Activated B cell treated with CpG ODN at 0.5 μM for 24 hours (primary cell): ENCODE measurements at places on chromosomes 11 and 22. TPM values are rescaled to one million over a fixed set of nuclear protein-coding genes. Genes with fewer than 3 reads are reported as not detected.
A peak's percentile ranks its signal among the peaks of the same experiment; 100 is the strongest.

The SLC37A2 gene
- 21.3 and 27.5 TPM in 2 replicates for total RNA-seq

The BIRC3 gene
- total RNA-seq: 236 and 270 TPM in 2 replicates

GRCh38 chr11:16356057-16356760, at the start of gene SOX6:
SOX6 (minus strand) TSS chr11:16356546; CDS start chr11:16341248, 15,298 bp downstream.
- no peak for DNase-seq

DNA sequence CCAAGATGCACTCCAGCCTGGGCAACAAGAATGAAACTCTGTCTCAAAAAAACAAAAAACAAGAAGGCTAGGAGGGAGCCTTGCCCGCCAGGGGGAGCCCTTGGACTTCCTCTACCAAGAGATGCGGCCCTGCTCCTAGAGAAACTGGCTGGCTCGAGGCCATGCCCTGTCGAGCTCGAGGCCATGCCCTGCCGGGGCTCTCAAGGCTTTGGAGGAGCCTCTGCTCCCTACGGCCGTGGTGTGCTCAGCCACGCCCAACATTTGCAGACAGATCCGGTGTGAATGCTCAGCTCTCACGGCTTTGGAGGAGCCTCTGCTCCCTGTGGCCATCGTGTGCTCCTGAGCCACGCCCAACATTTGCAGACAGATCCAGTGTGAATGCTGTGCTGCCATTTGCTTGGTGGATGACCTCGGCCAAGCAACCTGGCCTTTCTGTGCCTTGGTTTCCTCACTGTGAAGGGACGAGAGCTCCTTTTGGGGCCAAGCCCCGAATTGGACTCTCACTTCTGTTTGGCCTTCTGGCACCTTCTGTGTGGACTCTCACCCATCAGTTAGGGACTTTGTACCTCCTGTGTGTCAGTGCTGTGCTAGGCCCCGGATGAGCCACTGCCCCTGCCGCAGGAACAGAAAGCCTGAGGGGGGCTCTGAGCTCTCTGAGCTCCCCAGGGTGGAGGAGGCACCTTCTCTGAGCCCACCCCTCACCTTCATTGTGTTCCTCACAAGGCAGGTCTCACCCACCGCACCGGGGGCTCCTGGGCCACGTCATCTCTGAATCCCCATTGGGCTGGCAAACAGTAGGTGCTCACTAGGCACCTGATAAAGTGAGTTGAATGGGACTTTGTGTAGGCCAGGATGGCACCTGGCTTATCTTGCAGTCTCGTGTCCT, 14.1 kb downstream of the C11orf24 start:
- DNase-seq: peak; percentile 90

DNA sequence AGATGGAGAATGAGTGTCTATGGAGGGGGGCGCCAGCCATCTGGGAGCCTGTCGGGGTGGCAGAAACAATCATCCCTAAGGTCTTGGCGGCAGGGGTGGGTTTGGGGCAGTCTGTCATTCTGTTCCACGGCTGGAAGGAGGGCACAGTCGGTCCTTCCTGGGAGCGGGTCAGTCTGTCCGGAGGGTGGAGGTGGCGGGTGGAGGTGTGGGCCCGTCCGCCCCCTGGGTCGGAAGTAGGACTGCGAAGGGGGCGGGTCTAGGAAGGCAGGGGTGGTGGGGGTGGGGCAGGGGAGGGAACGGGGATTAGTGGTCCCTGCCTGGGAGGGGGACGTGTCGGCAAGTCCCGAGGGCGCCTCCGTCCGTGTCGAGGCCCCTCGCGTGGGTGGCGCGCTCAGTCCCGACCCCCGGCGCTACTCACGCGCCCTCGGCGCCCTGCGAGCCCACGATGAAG, 461 bp downstream of the TBC1D10A start:
- no peak for DNase-seq

DNA sequence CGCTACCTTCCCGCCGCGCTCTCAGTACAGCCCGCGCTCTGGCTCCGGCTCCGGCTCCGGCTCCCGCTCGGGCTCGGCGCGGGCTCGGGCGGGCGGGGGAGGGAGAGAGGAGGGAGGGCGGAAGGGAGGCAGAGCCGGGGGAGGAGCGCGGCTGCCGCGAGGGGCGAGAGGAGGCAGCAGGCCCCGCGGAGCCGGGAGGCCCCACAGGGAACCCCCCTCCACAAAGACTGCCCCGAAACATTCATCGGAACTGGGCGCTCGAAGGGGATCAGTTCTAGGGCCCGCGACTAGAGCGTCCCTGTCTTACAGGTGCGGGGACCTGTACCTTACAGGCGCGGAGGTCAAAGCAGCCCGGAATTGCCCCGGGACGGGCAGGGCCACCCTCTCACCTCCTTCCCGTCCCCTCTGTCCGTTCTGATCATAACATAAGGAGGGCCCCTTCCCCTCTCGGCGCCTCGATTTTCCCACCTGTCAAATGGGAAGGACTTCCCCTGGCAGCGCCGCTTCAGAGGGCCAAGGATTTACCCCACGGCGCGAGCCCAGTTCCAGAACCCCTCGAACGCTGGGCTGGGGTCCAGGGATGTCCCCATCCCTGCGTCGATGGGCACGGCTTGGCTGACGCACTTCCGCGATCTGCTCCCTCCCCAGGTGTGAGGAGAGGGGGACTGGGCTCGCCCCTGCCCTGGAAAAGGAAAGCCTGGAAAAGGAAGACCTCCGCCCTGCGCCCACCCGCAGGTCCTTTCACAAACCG, at the start of gene SHISA8:
Gene SHISA8, minus strand, starts transcription at position 40 of the 751 bp plus-strand sequence. CDS start 407 bp downstream, outside the sequence.
- peak; percentile 66 for DNase-seq

DNA sequence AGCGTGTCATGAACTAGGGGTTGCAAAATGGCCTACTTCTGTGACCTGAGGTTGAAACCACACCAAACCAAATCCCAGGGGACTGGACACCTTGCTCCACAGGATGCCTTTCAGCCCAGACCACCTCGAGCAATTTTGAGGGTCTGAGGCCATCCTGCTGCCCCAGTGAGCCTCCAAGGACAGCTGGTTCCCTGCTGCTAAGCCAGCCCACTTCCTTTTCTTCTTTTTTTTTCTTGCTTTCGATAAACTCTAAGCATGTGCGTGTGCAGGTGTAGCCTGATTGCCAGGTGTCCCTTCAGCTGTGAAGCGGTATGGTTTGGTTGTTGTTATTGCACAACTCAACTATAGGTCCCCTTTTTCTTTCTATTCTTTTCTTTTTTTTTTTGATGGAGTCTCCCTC, 2.7 kb downstream of the CRYBB1 start:
- DNase-seq: no peak

GRCh38 chr11:65615950-65616574, 486 bp downstream of the PCNX3 start:
- DNase-seq: no peak

The MYBPC3 gene
- 0.46 and 0.69 TPM in 2 replicates for total RNA-seq

- no peak for DNase-seq
Measured at GRCh38 chr11:118783724-118784495, 7.1 kb downstream of the DDX6 start.

The B3GAT1 gene
- total RNA-seq: not detected in 2 replicates

- DNase-seq: no peak
Measured at GRCh38 chr22:32843300-32843699, 41.8 kb downstream of the TIMP3 start.

DNA sequence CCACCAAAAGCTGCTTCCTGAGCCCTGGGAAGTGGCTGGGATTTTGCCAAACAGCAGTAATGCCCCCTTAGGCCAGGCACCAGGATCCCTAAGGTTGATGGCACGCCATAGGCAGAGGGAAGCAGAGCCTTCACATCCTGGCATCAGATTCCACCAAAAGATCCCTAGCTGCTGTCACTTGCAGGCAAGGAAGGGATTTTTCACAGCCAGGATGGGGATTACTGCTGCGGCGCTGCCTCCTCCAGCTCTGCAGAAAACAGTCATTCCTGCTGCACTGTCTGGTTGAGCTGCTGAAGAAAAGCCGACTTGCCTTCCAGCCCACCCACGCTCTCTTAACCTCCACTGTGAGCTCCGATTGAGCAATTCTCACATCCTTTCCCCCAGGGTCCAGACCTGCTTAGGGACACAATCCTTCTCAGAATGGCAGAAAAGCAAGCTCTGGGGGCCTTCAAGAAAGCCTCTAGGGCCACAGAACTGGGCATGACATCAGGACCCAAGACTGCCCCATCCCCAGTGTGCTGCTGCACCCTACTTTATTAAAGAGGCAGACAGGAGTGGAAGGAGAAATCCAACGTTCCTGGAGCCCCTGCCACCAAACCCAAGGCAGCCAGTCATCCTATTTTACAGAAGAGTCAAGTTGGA, 19.9 kb downstream of the SYN3 start:
- DNase-seq: no peak

DNA sequence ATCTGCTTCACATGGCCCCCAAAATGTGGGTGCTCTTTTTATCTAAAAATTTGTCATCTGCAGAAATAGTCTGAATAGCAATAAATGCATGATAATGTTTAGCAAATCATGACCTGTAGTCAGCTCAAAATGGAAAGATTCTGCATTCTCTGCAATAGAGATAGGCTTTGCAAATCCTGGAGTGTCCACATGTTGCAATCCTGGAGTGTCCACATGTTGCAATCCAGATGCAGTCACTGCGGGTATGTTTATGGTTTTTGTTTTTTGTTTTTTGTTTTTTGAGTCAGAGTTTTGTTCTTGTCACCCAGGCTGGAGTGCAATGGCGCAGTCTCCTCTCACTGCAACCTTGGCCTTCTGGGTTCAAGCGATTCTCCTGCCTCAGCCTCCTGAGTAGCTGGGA, 20.2 kb upstream of the LRRC32 start:
- no peak for DNase-seq

DNA sequence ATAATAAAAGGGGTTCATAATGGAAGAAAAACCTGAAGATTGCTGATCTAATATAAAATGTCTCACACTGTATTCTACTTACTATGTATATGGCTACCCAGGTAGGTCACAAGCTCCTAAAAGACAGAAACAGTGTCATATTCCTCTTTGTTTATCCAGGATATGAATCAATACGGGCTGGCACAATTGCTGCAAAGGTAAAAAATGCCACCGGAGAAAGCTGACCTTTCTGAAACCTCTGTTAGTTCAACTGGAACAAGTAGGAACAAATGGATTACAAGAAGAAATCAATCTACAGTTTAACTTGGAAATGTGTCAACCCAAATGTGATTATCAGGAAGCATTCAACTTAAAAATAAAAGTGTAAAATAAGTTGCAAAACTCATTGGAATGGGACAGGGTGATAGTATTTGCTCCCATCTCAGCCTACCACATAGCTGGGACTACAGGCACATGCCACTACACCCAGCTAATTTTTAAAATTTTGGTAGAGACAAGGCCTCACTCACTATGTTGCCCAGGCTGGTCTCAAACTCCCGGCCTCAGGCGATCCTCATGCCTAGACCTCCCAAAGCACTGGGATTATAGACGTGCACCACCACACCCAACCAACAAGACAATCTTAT, 27.6 kb downstream of the SLC35F2 start:
- DNase-seq: no peak
